T-helper 2 cell (primary cell): ENCODE measurements at places on chromosomes 11 and 22.

DNA sequence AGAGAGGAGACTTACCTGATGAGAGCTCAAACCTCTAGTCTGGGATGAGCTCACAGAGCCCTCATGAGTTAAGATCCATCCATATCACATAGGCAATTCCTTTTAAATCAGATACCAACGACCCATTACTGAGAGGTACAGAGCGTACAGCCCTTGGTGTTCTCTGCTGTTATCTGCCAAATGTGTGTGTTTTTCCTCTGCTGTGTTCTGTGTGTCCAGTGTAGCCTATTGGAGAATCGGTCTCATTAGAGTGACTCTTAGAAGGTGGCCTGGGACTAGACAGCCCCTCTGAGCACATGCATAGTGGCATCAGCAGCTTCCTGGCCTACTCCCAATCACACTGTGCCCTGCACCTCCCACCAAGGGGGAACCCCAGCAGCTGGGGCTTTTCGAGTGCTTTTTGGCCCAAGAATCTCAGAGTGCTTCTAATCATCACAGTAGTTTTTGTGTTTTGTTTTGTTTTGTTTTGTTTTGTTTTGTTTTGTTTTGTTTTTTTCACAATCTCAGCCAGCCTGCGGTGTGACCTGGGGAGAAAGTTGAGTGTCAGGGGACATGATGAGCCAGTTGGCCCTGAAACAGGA, 25.4 kb downstream of the TP53AIP1 start:
- DNase-seq = no peak

- no peak for DNase-seq
Measured at GRCh38 chr11:101567071-101567470, 16.7 kb downstream of the TRPC6 start.

DNA sequence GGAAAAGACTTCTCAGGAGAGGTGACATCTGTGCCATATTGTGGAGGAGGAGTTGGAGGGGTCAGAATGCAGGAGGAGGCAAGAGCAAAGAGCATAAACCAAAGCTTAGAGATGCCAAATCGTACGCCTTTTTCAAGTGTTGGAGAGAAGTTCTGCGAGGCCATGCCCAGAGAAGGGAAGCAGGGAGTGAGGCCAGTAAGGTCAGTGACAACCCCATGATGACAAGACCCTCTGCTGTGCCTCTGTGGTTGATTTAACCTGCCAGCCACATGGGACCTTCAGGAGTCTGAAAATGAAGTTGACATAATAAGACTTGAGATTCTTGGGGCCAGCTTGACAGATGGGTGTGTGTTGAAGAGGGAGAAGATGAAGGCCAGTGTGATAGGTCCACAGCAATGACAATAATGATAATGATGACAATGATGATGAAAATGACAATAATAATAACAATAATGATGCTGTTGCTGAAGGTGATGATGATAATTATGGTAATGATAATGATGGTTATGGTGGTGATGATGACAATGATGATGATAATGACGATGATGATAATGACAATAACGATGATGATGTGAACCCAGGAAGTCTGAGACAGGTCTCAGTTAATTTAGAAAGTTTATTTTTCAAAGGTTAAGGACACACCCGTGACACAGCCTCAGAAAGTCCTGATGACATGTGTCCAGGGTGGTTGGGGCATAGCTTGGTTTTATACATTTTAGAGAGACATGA, 152.6 kb upstream of the B3GAT1 start:
- DNase-seq = no peak

- DNase-seq = no peak
Measured at GRCh38 chr22:27060190-27060589, 402.8 kb downstream of the MIAT start.

DNA sequence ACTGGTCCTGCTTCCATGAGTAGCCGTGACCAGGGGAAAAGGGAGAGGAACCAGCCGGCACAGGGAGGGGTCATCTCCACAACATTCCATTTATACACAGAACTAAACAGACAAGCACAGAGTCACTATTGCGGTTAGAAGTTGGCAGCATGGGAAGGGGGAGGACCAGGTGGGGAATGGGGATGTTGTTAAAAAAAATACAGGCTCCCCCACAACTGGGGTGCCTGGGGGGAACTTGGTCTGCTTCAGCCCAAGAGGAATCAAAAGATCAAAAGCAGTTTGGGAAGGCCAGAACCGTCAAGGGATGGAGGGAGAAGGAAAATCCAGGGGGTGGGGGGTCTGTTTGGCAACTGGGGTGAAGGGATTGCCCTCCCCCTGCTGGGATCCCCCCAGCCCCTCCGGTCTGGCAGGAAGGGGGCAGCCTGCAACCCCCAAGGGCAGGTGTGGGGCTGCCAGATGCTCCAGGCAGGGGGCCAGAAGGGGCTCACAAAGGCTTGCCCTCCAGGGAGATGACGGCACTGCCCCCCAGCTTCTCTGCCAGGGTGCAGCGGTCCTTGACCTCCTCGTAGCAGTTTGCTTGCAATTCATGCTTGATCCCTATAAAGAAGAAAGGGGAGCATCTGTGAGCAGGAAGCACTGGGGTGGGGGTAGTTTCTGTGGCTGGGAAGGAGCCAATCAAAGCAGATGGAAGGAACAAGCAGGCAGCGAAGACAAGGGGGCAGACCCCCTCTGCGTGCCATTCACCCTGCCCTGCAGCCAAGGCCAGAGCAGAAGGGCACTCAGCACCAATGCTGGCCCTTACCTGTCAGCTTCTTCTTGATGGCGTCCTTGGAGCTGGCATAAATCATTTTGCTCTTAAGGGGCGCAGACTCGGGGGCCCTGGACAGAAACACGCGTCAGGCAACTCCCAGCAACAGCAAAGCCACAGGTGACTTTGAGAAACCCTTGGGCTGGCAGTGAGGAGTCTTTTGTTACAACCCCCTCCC, 2.8 kb downstream of the CFL1 start:
- no peak for DNase-seq

- DNase-seq = no peak
Measured at GRCh38 chr11:19842505-19842904, 129.9 kb downstream of the NAV2 start.
